ENCODE measurements at places on chromosomes 13 and 19. TPM values are rescaled to one million over a fixed set of nuclear protein-coding genes. Genes with fewer than 3 reads are reported as not detected.

Gene ZNF728
- not detected for total RNA-seq

Gene LRRC8E
- total RNA-seq: 4.3 TPM

GRCh38 chr13:102399791-102400674 lies 1.8 kb downstream of the FGF14 start:
- no peaks in the 10 kb centered on the region for H3K36me3 ChIP-seq
- no peak overlapping the region for H3K27ac ChIP-seq
- DNase-seq: no peak
- peaks cover 96% of the 10 kb centered on the region for H3K27me3 ChIP-seq
- H3K4me1 ChIP-seq: peaks cover 19% of the 10 kb centered on the region
- H3K4me3 ChIP-seq: peak overlapping the region; percentile 22

GRCh38 chr19:40549007-40549708 lies 27.5 kb upstream of the SHKBP1 start:
- peaks cover 8% of the 10 kb centered on the region for H3K4me1 ChIP-seq
- no peak overlapping the region for H3K27ac ChIP-seq
- no peaks in the 10 kb centered on the region for H3K36me3 ChIP-seq
- peak overlapping the region; percentile 29 for H3K4me3 ChIP-seq

Gene FGF21
- not detected for total RNA-seq

DNA sequence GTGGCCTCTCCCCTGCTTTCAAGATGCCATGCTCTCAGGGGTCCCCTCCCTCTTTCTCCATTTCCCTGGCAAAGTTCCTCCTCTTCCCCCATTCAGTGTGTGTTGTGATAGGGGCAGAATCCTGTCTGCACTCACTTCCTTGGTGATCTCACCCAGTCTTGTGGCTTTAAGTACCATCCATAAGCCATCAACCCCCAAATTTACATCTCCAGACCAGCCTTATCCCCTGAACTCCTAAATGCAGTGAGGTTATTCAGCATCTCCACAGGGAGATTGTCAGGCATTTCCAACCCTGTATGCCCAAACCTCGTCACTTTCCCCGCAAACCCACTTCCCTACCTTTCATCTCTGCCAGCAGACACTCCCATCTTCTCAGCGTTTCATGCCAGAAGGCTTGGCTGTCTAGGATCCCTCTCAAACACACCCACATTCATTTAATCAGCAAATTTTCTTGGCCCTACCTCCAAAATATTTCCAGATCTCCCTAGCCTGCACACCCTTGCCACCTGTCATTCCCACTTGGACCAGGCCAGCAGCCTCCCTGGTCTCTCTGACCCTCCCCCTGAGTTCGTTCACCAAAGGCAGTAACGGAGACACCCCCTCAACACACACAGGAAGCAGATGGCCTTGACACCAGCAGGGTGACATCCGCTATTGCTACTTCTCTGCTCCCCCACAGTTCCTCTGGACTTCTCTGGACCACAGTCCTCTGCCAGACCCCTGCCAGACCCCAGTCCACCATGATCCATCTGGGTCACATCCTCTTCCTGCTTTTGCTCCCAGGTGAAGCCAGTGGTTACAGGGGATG lies at the start of gene HCST:
TSS of gene HCST (plus strand) at position 676 of the 808 bp plus-strand sequence. CDS start at position 741, 65 bp downstream.
- H3K27ac ChIP-seq: peak within 1 kb of the TSS; percentile 87
- peaks cover 26% of the 10 kb centered on the region for H3K4me1 ChIP-seq
- DNase-seq: no peak
- no peaks in the 10 kb centered on the region for H3K36me3 ChIP-seq
- peak within 1 kb of the TSS; percentile 95 for H3K4me3 ChIP-seq

Gene REEP6
- 3.8 TPM for total RNA-seq

GRCh38 chr13:102055090-102055779 lies 346.6 kb downstream of the FGF14 start:
- no peak overlapping the region for H3K27ac ChIP-seq
- H3K36me3 ChIP-seq: no peaks in the 10 kb centered on the region
- H3K27me3 ChIP-seq: no peaks in the 10 kb centered on the region
- no peak overlapping the region for H3K4me3 ChIP-seq

Gene IL17D
- total RNA-seq: 6.2 TPM

Gene ARRDC2
- total RNA-seq: 2.9 TPM

DNA sequence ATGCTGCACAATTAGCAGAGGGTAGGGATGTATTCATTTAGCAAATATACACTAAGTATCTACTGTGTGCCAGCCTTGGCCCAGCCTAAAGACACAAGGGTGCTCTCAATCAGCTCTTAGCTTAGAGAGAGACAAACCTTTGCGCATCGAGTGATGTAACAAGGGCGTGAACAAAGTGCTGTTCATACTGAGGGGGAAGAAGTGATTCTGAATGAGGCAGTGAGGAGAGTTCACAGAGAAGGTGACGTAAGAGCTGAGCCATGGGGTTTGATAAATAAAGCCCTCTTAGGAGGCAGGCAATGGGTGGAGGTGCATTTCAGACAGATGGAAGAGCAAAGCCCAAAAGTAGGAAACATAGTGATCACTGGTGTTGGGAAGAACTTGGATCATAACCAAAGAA lies 68.5 kb downstream of the FLT1 start:
- H3K36me3 ChIP-seq: no peaks in the 10 kb centered on the region
- peaks cover 2% of the 10 kb centered on the region for H3K27me3 ChIP-seq
- H3K4me3 ChIP-seq: no peak overlapping the region
